Activated CD8-positive, alpha-beta memory T cell treated with anti-CD3 and anti-CD28 coated beads for 1 hour (primary cell): ENCODE measurements at places on chromosomes 16 and 17.

GRCh38 chr16:4414187-4414917, 2.0 kb downstream of the CORO7 start:
- DNase-seq: peak; percentile 54

GRCh38 chr17:31568121-31568520, 176.6 kb downstream of the RAB11FIP4 start:
- no peak for DNase-seq

- DNase-seq: no peak
Measured at GRCh38 chr17:40561871-40562611, 3.2 kb downstream of the CCR7 start.

DNA sequence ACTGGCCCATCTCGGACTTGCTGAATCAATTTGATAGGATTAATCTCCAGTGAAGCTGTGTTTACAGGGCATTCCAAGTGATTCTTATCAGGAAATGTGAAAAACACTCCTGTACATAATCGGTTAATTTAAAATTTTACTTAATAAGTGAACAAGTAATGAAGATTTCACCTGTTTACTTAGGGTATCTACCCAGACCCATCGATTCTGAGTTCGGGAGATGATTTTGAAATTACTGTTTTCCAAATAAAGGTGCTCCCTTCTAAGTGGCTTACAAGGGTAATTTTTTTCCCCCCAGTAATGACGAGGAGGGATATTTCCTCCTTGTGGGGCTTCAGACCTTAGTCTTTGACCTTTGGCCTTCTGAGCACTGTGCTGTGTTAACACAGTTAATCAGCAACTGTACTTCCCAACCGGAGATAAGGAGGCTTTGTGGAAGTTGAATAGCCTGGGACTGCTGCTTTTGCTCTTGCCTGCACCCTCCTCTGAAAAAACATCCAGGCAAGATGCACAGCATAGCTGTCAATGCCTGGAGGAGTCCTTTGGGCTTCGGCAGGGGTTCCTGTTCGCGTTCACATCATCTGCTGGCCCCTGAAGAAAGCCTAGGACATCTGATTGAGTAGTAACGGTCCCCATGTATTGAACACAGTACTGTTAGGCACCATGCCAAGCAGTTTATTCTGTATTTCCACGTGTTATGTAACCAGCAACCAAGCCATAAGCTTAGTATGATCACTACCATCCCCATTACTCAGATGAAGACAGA, 1.8 kb downstream of the FAHD1 start:
- DNase-seq: no peak

GRCh38 chr17:69223809-69224208, 4.8 kb downstream of the ABCA10 start:
- DNase-seq: no peak

DNA sequence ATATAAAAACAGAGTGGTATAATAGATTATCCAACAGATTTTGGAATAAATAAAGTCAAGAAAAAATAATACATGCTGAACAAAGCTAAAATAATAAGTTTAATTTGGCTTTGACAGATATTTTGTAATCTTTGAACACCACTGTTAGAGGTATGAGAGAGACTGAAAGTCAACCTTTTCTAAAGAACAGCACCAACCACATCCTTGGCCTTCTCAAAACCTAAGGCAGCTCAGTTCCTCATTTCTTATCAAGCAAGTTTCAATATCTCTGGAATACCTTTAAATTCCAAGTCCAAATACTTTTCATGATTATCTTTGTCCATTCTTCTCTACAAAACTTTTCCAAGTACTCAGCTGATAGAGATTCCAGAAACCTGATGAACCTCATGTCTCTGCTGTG, 1603.8 kb downstream of the CDH8 start:
- no peak for DNase-seq

DNA sequence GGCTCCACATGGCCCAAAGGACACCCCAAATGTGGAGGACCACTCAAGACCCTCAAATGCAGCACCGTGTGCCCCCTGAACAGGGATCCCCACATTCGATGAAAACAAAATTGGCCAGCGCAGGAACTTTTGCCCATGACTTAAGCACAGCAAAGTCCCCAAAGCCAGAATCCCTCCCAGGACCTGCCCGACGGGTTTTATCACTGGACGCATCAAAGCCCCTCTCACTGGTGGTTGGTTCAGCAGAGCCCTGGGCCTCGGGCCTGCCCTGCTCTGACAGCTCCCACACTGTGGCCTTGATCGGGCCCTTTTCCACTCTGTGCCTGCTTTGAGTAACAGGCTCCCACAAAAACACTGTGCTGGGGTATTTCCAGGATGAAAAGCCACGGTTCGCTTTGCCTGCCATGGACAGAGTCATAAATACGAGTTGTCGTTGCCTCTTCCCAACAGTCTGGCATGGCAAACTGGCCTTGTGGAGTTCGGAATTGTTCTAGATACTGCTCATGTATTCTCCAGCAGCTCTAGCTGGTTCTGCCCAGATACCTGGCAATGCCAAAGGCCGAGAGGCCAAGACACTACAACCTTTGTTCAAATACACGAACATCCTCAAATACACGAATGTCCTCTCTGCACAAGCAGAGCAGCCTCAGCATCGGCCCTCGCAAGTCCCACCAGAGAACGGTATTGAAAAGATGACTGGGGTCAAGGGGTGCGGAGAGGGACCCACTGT, 46.4 kb downstream of the TBC1D16 start:
- DNase-seq: no peak
